ENCODE measurements at places on chromosomes 2 and 18. TPM values are rescaled to one million over a fixed set of nuclear protein-coding genes. Genes with fewer than 3 reads are reported as not detected.

Gene UBE2E3
- 55.5 TPM for total RNA-seq

Gene EIPR1
- 24.9 TPM for total RNA-seq

Gene TTC39C
- 35.1 TPM for total RNA-seq

DNA sequence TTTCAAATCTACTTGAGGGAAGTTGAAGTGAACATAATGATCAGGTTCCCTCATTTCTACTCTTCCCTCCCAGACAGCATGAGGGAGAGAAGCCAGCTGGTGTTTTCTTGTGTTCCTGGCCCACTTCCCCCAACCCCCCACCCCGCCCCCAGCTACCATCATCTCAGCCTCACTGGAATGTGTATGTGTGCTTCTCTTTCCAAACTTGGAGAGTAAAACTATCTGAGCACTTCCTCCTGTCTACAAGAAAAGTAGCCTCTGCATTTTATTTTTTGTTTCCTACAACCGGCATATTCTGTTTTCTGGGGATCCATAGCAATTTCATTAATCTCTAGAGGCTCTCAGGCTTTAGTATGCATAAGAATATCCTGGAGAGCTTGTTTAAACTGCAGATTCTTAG is 53.6 kb upstream of the GRHL1 start:
- DNase-seq = no peak

GRCh38 chr2:926896-927295 is 23.8 kb upstream of the SNTG2 start:
- no peak for DNase-seq

DNA sequence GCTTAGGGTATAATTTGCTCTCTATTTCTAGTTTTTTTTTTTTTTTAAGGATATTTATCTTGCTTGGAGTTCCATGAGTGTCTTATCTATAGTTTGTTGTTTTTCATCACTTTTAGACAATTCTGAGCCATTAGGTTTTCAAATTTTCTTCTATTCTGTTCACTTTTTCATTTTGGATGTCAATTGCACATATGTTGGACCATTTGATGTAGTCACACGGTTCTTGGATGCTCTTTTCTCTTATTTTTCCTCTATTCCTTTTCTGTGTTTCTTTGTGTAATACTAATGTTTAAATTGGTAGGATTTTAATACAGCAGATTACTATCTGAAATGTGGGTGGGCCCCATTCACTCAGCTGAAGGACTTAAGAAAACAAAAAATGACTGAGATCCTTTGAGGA is 292.6 kb downstream of the CALCRL start:
- no peak for DNase-seq

- DNase-seq = no peak
These were observed 94.0 kb downstream of the CDK15 start for GRCh38 chr2:201900362-201900761.

- no peak for DNase-seq
These were observed 48.9 kb upstream of the IL1RL1 start for GRCh38 chr2:102262216-102263129.

GRCh38 chr2:236735825-236736238 is 166.2 kb downstream of the ACKR3 start:
- DNase-seq = no peak

DNA sequence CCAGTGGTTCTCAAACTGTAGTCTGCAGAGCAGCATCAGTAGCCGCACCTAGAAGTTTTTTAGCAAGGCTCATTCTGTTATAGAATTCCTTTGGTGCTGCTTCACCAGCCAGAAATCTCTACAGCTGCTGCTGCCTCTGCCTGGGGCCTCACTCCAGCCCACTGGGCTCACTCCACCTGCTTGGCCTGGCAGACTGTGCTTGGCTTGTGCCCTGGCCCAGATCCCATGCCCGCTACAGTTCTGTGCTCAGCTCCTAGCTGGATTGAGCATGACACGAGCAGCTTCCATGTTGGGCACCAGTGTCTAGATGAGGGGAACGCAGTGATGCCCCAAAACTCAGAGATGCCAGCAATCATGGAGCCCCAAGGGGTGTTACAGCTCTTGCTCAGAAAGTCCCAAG is 22.6 kb downstream of the MAPK4 start:
- no peak for DNase-seq

Measured in tibial nerve (tissue), 4 donors.